ENCODE measurements at places on chromosomes 3 and 15. TPM values are rescaled to one million over a fixed set of nuclear protein-coding genes. Genes with fewer than 3 reads are reported as not detected.

Gene MYRIP
- not detected for total RNA-seq

Gene RNF111
- total RNA-seq: 46.2 TPM

Gene SLC12A1
- not detected for total RNA-seq

Gene MTFMT
- 11.6 TPM for total RNA-seq

Gene METTL6
- total RNA-seq: 19.7 TPM

Gene FES
- 98.5 TPM for total RNA-seq

Gene SRGAP3
- 3.9 TPM for total RNA-seq

Gene CAMP
- total RNA-seq: not detected

Gene SLC24A5
- not detected for total RNA-seq

Gene SH2D7
- total RNA-seq: not detected

DNA sequence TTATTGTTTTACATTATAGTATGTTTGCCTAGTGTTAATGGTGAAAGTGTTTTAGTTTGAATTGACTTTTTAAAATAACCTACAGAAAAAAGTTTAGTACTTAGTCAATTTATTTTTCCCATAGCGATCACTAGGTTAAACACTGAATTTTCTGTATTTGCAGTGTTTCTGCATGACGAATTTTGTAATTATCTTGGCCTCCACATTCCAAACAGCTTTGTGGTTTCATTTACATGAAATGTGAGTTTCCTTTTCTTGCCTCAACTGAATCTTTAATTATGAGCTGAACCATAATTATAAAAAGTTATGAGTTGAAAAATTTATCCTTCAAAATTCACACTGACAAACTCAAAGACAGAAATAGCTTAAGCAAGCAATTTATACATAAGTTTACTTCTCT lies 235.5 kb downstream of the CTNNB1 start:
- no peak for ATAC-seq

DNA sequence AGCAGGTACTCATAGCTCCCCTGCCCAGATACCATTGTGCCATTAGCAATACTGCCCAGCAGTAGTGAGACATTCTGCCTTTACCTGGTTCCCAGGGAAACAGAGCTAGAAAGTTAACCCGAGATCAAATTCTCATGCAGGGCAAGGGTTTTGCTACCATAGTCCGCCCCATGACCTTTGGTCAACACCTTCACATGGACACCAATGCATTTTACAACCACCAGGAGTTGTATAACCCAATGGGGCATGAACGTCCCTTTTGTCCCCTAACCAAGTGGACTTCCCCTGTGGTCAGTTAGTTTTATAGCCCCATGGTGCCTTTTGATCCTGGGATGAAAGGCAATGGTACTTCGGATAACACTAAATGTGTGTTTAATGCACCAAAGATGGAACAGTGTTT lies 151.7 kb upstream of the IQSEC1 start:
- ATAC-seq: no peak

GRCh38 chr3:128487813-128488635 lies 5.0 kb downstream of the GATA2 start:
- peak; percentile 39 for ATAC-seq

DNA sequence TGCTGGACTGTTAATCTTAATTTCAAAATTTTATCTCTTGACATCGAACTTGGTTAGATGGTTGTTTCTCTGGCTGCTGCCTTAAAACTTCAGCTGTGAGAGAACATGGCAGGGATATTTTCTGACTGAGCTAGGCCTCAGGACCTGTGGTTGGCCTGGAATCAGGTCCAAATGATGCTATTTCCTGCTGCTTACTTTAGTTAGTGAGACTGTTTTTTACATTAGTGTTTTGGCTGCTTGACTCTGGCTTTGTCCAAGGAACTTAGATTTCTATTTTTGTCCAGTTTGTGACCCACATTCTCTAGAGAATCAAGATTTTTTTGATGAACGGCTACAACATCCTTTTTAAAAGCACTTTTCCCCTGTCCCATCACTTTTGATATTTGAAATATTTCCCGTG lies 497.9 kb upstream of the SGO1 start:
- ATAC-seq: no peak

- ATAC-seq: no peak
These were observed 34.1 kb downstream of the ATP13A5 start for GRCh38 chr3:193344486-193344885.

- ATAC-seq: no peak
These were observed 320.1 kb downstream of the PYDC2 start for GRCh38 chr3:191781044-191781443.

DNA sequence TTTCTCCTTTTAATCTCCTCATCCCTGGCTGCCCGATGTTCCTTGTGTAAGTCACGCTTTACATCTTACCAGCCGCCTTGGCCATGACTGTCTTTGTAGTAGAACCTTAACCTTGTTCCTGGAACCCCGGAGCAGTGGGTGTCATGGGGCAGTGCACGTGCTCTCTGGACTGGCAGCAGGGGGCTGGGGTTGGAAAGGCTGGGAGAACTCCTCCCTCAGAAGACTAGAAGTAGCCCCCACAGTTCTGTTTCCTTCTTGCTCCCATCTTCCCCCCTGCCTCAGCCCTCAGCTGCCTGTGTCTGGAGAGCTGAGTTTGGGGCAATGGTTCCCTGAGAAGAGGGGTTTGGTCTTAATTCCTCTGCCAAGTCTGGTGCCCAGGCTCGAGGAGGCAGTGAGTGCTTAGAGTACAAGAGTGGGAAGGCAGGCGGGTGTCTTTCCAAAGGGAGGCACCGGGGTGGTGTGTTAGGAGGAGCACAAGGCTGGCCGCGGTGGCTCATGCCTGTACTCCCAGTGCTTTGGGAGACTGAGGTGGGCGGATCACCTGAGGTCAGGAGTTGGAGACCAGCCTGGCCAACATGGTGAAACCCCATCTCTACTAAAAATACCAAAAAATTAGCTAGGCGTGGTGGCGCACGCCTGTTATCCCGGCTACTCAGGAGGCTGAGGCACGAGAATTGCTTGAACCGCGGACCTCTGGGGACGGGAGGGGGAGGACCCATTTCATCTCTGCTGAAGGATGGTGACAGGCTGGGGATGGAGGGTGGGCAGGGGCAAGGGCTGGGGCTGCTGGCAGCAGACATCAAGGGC lies 100.4 kb downstream of the VGLL4 start:
- no peak for ATAC-seq

GRCh38 chr3:55859305-55859704 lies 372.2 kb upstream of the WNT5A start:
- no peak for ATAC-seq

GRCh38 chr3:146561463-146561862 lies 17.1 kb upstream of the PLSCR1 start:
- no peak for ATAC-seq

DNA sequence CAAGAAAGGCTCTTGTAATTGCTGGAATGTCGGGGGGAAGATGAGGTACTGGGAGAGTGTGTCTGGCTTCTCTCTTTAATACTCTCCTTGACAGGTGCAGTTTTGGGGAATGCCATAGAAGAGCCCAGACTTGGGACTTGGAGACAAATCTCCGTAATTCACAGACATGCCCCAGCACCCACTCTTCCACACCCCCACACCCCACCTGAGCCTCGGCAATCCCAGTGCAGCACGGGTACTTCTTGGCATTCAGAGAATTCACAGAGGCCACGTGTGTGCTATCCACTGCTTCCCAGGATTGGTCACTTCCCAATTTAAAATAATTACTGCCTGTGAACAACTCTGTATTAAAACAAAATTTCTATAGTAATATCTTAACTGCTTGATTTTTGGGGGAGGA lies 43.9 kb downstream of the TRIM71 start:
- ATAC-seq: no peak

DNA sequence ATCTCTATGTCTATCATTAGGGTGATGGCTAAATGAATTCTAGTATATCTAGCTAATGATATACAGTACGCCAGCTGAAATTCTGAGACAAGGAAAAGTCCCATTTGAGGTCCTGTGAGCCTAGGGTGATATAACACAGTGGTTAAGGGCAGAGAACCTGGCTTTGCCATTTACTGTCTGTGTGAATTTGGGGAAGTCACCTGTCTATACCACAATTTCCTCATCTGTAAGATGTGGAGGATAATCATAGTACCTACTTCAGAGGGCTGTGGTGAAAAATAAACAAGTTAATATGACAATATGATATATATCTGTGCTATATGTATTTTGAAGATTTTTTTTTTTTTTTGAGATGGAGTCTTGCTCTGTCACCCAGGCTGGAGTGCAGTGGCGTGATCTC lies 9.8 kb upstream of the ANKDD1A start:
- ATAC-seq: peak; percentile 76

DNA sequence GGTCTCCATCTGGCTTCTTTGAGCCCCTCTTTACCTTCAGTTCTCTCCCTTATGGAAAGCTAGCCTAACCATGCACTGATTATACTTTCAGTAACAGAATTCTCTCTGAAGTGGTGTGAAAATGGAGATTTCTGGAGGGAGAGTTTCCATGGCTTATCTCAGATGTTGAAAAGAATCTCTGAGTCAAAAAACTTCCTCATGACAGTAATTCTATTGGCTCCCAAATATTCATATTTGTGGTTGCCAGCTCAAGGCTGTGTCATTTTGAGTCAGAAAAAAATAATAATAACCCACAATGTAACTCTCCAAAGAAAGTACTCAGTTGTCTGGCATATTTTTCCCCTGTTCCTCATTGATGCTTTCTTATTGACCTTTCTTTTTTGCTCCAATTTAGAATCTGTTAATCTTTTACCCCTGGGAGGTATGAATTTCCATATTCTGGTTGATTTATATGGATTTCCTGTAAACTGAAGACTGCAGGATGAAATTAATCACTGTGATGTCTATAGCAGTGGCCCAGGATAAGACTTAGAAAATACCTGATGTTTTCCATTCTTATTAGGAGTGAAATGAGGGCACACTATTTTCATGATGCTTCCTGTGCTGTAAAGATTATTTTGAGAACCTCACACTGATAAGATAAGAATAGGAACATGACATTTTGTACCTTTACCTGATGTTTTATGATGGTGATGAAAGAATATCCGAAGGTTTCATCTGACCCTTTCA lies 149.5 kb upstream of the EPHA3 start:
- ATAC-seq: no peak

GRCh38 chr3:159273070-159273469 lies 471.2 kb downstream of the MFSD1 start:
- no peak for ATAC-seq

- no peak for ATAC-seq
These were observed 14.3 kb upstream of the TLE3 start for GRCh38 chr15:70112074-70112395.

GRCh38 chr3:168617658-168618057 lies 521.9 kb upstream of the GOLIM4 start:
- no peak for ATAC-seq

DNA sequence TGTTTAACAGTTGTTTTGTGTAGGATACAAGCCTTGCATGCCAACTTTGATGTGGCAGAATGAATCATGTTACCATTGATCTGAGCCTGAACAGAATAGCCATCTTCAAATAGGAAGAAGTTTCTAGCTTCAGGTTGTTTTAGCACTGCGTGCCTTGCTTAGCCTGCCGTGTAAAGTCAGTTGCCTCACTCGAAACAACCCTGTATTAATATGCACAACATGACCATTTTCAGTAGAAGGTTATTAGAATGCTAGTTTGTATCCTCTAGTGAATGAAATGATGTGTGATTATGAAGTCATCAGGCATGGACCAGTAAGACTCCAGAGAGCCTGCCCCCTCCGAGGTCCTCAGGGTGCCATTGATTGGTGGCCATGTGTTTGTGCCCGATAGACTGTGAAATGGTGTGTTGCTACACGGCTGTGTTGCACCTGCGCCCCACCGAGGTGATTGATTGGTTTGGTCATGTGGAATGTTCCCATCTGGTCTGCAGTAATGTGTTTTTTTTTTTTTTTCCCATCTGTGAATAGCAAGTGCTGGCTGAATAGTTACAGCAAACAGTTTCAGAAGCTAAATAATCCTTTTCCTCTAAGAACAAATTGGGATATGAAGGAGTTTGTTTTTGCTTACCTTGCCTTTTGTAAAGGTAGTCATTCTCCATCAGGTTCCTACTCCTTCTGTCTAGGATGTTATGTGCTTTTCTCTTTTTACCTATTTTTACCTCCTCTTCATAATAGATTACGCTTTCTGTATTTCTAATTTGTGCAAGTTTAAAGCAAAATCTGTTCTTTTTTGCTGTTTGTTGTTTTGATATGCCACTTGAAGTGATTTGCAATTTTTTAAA lies 214.9 kb downstream of the TCF12 start:
- ATAC-seq: peak; percentile 66

DNA sequence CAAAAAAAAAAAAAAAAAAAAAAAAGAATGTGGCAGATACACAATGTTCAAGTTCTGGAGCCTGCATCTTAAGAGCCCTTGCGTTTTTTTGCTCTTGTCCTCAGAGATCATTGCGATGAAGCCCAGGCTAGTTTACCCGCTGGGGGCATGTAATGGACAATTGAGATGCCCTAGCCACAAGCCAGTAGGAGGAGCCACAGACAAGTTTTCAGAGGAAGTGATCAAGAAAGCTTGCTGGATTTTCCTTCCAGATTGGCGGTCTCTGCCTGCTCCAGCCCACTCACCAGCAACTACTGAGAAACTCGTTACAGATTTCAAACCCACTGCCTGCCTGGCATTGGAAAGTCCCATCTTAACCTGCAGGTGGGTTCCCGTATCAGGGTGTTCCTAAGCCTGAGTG lies 192.1 kb upstream of the EOMES start:
- ATAC-seq: no peak

GRCh38 chr15:26702381-26702780 lies 70.5 kb downstream of the GABRB3 start:
- ATAC-seq: no peak

- no peak for ATAC-seq
These were observed 13.1 kb downstream of the RYK start for GRCh38 chr3:134237454-134238145.

GRCh38 chr3:188697127-188697526 lies 474.6 kb upstream of the TPRG1 start:
- peak; percentile 54 for ATAC-seq

- peak; percentile 35 for ATAC-seq
These were observed 257.5 kb downstream of the ZNF621 start for GRCh38 chr3:40782111-40782721.

GRCh38 chr3:62874711-62875557 lies at the start of gene CADPS:
Gene CADPS (minus strand): TSS chr3:62875416. CDS start chr3:62875029, 387 bp downstream.
- ATAC-seq: no peak

GRCh38 chr15:77191230-77191834 lies 120.4 kb upstream of the TSPAN3 start:
- ATAC-seq: no peak

DNA sequence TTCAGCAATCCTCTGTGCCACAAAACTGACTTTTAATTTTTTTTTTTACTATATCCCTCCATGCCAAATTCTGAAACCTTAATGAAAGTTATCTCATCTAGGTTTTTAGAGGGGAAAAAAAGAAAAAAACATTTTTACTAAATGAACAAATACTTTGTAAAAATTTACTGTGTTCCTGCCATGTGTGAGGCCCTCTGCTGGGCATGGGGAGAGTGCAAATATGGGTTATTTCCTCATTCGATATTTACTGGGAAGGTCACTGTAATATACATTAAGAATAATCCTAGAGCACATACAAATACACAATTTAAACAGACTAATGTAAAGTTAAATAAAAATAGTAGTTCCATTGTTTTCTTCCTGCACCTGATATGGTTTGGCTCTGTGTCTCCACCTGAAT lies 215.0 kb downstream of the GRM7 start:
- no peak for ATAC-seq

- no peak for ATAC-seq
These were observed 406.6 kb upstream of the PPP2R3A start for GRCh38 chr3:135558906-135559305.

- peak; percentile 28 for ATAC-seq
These were observed 69.0 kb downstream of the ATP11B start for GRCh38 chr3:182862159-182862860.

Measured in activated T-helper 17 cell treated with anti-CD3 and anti-CD28 coated beads, Interleukin-2, amount 50 U/mL, for 72 hours (primary cell).